Suppressor macrophage treated with lipopolysaccharide for 4 hours (primary cell): ENCODE measurements at places on chromosomes 7 and 10.

DNA sequence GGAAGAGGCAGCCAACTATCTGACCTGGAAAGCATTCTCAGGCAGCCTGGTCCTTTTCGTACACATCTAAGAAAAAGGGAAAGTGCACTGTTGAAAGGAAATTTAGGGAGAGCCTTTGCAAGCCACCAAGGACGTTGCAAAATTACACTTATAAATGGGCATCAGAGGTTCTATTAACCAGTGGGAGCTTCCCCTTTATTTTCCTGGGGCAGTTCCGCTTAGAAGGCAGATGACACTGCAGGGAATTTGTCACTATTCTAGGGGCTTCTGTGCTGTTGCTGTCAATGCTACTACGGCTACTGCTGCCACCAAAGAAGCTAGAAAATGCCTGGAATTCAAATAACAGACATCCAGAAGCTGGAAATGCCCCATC lies 79.6 kb upstream of the AUTS2 start:
- peak; percentile 2 for DNase-seq

GRCh38 chr10:119539359-119539825 lies 3.1 kb downstream of the RGS10 start:
- DNase-seq, result no peak

DNA sequence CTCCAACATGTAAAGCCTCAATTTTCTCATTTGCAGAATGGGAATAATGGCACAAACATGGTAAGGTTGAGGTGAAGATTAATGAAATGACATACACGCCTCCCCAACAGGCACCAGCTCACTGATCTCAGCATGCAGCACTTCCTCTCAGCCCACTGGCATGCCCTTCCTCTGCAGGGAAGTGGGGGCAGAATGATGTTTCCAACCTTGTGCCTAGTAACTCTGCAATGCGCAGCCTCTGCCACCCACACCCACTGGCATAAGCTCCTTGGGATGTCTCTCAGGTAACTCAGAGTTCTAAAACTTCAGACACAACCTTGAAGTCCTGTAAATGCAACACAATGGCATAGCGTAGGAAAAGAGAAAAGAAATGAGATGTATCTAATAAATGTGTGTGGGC lies 540.7 kb downstream of the HTR7 start:
- no peak for DNase-seq

DNA sequence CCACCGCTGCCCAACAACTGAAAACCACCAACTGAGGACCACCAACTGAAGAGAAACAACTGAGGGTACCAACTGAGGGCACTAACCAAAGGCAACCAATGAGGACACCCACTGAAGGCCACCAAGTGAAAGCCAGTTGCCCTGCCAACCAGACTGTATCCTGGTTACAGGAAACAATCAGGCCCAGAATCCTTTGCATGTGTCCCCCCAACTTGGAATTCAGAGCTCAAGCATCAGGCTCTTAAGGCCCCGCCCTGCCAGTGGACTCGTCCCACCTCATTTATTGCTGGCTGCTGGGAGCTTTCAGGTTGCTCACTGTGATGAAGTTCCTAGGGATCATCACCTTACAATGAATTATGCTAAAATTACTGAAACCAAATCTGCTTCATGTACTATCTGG lies 76.6 kb upstream of the ABI1 start:
- DNase-seq, result no peak

GRCh38 chr7:12139416-12139815 lies 71.7 kb upstream of the TMEM106B start:
- DNase-seq, result no peak

- no peak for DNase-seq
These were observed 89.8 kb downstream of the GLRX3 start for GRCh38 chr10:130226012-130226411.

DNA sequence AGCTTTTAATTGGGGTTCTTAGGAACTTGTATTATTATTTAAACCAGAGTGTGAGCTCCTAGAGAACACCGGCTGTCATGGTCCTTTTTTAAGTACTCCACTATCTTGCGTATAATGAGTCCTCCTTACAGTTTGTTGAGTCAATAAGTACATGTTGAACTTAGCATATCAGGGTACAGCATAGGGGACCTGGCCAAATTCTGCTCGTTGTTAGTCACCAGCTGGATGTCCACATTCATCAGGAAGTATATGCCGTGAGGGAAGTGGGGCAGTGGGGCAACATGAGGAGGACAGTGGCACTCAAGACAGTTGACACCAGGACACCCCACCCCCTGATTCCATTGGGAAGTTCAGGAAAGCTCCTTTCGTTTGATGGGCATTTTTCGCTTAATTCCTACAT lies 16.6 kb downstream of the RPP30 start:
- no peak for DNase-seq

DNA sequence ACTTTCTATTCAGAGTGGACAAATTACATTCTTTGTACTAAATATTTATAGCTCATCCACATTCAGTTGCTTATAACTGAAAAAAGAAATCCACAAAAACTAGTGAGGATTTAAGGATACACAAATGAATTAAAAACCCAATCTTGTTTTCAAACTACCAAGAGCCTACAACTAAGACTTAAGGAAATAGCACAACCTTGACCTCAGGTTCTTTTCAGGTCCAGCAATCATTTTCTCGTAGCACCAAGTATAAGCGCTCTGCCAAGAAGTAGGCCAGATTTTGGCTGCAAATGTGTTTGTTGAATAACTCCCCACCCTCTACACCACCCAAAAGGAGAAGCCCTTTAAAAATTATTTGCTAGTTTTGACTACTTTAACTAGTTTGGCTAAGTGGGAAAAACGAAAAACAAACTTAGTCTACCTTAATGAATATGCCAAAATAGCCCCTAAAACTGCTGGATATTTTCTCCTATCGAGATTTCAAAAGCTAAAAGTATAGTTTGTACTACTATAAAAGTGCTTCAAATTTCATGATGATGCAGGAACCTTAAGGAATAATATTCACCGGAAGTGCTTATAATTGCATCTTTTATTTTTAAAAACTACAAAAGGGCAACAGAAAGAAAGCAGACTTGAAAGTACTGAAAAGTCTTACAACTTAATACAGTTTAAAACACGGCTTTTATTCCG lies 2.7 kb upstream of the KMT2E start:
- DNase-seq, result peak; percentile 36

- no peak for DNase-seq
These were observed 214.9 kb downstream of the JAZF1 start for GRCh38 chr7:27965650-27966049.

GRCh38 chr10:133455196-133455595 lies 1.5 kb downstream of the SCART1 start:
- no peak for DNase-seq
